CD8-positive, alpha-beta memory T cell (primary cell): ENCODE measurements at places on chromosomes 2 and 18. TPM values are rescaled to one million over a fixed set of nuclear protein-coding genes. Genes with fewer than 3 reads are reported as not detected.

- H3K36me3 ChIP-seq: no peaks in the 10 kb centered on the region
- H3K27ac ChIP-seq: no peak overlapping the region
- no peak for DNase-seq
- H3K4me1 ChIP-seq: no peaks in the 10 kb centered on the region
- no peak overlapping the region for H3K4me3 ChIP-seq
These were observed 31.1 kb downstream of the EPAS1 start for GRCh38 chr2:46328291-46328690.

- no peak for DNase-seq
- no peaks in the 10 kb centered on the region for H3K27me3 ChIP-seq
- H3K27ac ChIP-seq: no peak overlapping the region
- H3K4me1 ChIP-seq: no peaks in the 10 kb centered on the region
- H3K4me3 ChIP-seq: no peak overlapping the region
- H3K36me3 ChIP-seq: no peaks in the 10 kb centered on the region
These were observed 53.0 kb upstream of the LGALSL start for GRCh38 chr2:64400733-64401528.

DNA sequence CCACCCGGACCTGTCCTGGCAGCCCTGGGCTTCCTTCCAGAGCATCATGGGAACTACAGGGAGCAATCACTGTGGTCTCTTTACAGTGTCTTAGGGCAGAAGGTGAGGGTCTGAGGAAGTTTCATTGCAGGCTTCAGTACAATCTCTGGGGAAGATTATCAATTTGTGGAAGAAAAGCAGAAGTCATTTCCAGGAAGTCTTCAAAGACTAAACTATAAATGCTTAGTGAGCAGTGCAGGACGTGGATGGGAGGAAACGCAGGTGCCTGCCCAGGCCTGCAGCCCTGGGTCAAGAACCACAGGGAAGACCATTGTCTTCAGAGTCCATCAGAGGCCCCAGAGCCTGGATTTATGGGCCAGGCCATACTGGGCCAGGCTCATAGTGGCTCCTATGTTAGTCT is 54.3 kb downstream of the INO80C start:
- no peak overlapping the region for H3K27ac ChIP-seq
- no peak for DNase-seq
- no peaks in the 10 kb centered on the region for H3K4me1 ChIP-seq

DNA sequence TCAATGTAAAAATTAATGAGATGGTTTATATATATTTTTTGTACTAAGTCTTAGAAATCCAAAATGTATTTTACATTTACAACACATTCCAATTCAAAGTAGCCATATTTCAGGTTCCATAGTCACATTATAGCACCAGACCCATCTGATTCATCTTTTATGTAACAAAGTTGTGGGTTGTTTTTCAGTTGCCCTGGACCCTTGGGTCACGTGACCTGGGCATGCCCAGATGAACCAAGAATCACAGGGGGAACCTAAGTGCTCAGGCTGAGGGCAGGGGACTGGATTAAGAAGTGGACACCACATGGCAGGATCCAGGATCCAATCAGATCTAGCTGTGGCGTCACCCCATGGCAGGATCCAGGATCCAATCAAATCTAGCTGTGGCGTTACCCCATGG is 44.9 kb upstream of the NDUFV2 start:
- no peaks in the 10 kb centered on the region for H3K27me3 ChIP-seq
- H3K4me3 ChIP-seq: no peak overlapping the region
- DNase-seq: no peak
- H3K27ac ChIP-seq: no peak overlapping the region
- H3K4me1 ChIP-seq: no peaks in the 10 kb centered on the region
- H3K36me3 ChIP-seq: no peaks in the 10 kb centered on the region

DNA sequence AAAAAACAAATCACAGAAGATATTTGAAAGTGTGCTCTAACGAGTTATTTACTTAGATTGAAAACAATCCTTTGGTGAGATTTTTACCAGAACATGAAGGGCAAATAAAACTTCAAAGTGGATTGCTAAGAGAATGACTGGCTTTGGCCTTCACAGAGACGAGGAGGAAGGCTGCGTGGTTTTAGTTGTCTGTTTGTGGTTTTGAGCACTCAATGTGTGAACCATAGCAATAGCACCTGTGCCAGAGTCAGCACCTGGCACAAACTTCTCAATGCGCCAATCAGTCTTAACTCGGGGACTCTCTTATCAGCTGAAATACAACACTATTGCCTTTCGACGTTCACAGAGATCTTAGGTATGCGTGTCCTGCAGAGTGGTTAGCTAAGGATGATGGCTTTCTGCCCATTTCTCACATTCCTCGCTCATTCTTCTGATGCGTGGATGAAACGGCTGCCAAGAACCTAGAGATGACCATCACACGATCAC is 70.0 kb downstream of the MBP start:
- H3K4me3 ChIP-seq: peak overlapping the region; percentile 23
- peaks cover 4% of the 10 kb centered on the region for H3K36me3 ChIP-seq
- H3K27ac ChIP-seq: peak overlapping the region; percentile 73

DNA sequence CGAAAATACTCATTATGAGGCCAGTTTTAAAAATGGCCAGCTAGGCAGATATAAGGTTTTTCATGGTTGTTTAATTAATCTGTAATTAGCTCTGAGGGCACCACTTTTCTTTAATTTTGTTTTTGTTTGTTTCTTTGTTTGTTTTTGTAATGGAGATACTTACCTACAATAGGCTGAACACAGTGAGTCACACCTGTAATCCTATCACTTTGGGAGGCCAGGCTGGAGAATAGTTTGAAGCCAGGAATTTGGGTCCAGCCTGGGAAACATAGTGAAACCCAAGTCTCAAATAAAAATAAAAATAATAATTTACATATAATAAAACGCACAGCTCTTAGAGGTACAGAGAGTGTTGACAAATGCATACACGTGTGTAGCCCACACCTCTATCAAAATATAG is 56.8 kb upstream of the MSH2 start:
- no peak overlapping the region for H3K4me3 ChIP-seq
- H3K27ac ChIP-seq: no peak overlapping the region
- H3K4me1 ChIP-seq: no peaks in the 10 kb centered on the region
- H3K36me3 ChIP-seq: no peaks in the 10 kb centered on the region
- DNase-seq: no peak

- no peak overlapping the region for H3K4me3 ChIP-seq
- no peak for DNase-seq
- H3K27ac ChIP-seq: no peak overlapping the region
- H3K36me3 ChIP-seq: no peaks in the 10 kb centered on the region
- no peaks in the 10 kb centered on the region for H3K27me3 ChIP-seq
- H3K4me1 ChIP-seq: no peaks in the 10 kb centered on the region
These were observed 18.9 kb downstream of the KRTCAP3 start for GRCh38 chr2:27461118-27461517.

DNA sequence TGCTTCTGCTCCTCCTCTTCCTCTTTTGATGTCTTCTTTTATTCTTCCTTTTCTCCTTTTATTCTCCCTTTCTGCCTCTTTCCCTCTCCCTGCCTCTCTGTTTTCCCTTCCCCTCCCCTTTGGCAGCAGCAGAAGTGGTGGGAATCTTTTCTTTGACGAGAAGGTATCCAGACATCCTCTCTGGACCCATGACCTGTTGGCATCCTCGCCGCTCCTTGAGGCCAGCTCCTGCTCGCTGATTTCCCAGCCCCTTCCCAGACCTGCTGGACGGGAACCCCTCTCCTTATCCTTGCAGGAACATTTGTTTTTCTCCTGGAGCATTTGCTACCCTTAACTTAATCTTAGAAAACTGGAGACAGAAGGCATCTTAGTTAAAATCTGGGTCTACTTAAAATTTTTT is 130.5 kb downstream of the LPIN1 start:
- H3K27me3 ChIP-seq: no peaks in the 10 kb centered on the region
- no peak overlapping the region for H3K4me3 ChIP-seq
- DNase-seq: no peak
- no peak overlapping the region for H3K27ac ChIP-seq

DNA sequence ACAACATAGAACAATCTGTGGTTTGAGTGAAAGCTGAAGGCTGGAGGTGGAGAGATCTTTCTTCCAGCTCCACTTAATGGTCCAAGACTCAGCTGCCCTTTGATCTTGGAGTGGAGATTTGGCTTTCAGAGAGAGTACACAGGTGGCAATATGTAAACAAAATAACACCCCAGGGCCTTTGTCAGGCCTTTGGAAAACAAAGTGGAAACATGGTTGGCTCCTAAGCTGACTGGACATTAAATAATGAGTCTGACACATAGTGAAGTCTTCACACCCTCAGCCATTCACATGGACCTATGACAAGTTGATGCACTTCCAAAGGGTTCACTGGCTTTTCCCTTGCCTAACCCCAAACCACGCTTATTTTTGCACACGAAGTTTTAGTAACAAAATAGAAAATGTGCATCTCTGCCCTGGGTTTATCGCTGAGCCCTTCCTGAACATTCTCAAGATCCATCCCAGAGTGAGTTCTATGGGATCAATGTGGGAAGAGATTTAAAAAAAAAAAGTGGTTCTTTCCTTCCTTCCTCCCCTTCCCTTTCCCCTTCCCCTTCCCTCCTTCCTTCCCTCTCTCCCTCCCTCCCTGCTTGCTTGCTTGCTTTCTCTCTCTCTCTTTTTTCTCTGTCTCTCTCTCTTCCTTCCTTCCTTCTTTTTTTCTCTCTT is 201.3 kb upstream of the NT5C1B start:
- no peaks in the 10 kb centered on the region for H3K27me3 ChIP-seq
- no peak overlapping the region for H3K27ac ChIP-seq
- H3K36me3 ChIP-seq: no peaks in the 10 kb centered on the region
- DNase-seq: no peak
- no peaks in the 10 kb centered on the region for H3K4me1 ChIP-seq

- H3K27me3 ChIP-seq: no peaks in the 10 kb centered on the region
- DNase-seq: peak; percentile 7
- H3K4me3 ChIP-seq: no peak overlapping the region
These were observed 200.6 kb downstream of the PPP1R1C start for GRCh38 chr2:182186132-182186735.

Gene GNLY
- 7.7 TPM for total RNA-seq

Gene CFAP65
- total RNA-seq: not detected

Gene LINC00305
- not detected for total RNA-seq

Gene TWIST2
- total RNA-seq: not detected

Gene RESP18
- not detected for total RNA-seq

Gene TRIM43
- total RNA-seq: not detected

Gene PLGLB2
- 0.89 TPM for total RNA-seq

Gene NOSTRIN
- not detected for total RNA-seq

Gene ANXA4
- total RNA-seq: 30.2 TPM
